ENCODE measurements at places on chromosomes 6 and 20.

DNA sequence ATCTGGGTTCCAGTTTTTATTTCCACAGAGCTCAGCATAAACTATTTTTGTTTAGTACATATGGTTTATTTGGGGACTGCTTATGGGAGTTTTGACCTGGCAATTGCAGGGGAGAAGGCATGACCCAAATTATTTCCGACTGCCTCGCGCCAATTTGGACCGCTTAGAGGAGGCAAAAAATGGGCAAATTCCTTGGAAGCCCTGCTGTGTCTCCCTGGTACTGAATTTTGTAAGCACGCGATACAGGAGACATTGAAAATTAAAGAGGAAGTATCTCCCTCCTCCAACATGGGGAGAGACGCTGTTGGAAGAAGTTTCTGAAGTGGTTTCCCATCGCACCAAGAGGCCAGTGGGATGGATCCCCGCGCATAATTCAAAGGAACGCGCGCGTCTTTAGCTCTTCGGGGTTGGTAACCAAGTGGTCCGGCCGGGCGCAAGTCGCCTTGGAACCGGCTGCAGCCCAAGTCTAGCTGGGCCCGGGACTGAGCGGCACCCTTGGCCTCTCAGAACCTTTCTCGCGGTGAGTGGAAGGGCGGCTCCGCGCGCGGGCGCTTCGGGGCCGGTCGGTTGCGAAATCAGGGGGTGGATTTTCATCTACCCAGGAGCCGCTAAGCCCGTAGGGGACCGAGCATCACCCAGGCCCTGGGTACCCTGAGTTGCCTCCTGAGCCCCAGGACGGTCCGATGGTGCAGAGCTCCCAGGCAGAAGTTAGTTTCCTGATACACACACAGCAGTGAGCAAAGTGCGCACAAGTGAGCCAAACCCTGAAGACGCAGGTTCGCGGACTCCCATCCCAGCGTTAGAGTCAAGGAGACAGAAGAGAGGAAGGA lies 6.2 kb downstream of the NKX2-2 start:
- DNase-seq, result no peak

DNA sequence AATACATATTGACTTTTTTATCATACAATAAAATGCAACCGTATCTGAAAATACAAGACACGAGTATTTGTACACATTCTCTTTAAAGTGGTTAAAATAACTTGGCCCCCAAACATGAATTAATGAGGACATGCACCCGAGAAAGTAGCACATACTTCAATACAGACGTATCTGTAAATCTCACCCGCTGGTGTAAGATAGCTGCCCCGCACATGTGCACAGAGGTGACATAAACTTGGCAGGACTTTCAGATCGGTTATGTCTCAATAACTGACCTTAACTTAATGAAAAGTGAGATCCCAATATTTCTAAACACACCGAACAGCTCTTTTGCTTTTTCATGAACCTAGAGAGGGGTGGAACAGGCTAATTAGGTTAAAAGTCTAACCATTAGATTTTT lies 91.5 kb upstream of the RPS6KA2 start:
- no peak for DNase-seq

DNA sequence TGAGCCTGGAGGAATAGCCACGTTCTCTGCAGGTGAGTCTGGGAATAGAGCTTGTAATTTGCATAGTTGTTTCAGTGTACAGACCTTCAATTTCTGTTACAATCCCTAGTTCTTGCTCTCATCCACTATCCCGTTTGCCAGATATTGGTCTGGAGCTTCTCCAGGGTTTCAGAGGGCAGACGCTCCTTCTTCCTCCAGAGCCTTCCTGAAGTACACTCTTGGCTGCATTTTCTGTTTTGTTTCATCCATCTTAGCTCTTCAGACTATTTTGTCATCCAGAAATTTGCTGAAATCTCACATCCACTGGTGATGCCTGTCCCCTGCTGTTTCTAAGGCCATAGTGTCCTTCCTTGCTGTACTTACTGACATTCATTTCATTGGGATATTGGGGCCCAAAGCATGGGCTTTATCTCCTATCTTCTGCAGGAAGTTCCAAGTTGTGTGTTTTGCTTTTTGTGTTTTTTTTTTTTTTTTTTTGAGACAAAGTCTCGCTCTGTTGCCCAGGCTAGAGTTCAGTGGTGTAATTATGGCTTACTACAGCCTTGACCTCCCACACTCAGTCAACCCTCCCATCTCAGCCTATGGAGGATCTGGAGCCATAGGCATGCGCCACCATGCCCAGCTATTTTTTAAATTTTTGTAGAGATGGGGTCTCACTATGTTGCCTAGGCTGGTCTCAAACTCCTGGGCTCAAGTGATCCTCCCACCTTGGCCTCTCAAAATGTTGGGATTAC lies 18.7 kb downstream of the CDS2 start:
- DNase-seq, result no peak

GRCh38 chr20:59636766-59637370 lies 32.5 kb downstream of the PHACTR3 start:
- no peak for DNase-seq

DNA sequence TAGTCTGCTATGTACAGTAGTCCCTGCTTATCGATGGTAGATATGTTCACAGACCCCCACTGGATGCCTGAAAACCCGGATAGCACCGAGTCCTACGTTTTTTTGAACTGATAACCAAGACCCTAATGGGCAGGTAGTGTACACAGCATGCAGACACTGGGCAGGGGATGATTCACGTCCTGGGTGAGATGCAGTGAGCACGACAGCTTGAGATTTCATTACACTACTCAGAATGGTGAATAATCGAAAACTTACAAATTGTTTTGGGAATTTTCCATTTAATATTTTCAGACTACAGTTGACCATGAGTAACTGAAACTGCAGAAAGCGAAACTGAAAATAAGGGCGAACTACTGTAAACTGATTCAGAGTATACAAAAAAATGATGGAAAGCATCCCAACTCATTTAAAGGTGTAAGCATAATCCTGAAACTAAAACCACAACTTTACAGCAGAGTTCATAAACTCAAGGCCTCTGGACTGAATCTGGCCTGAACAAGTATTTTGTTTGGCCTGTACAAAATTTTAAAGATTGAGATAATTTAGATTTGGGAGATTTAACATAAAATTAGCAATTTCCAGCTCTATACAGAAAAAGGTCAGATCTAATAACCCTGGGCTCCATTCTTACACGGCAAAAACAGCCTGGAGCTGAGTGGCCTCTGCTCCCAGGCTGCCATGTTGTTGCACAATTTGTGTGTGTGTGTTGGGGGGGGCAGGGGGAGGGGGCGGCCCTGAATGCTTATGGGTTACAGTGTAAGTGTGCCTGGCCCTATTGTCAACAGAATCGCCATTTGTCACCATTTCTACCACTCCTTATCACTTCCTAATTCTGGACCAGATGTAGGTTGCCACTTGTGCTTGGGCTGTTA lies 34.9 kb downstream of the RNF24 start:
- DNase-seq, result peak; percentile 32

DNA sequence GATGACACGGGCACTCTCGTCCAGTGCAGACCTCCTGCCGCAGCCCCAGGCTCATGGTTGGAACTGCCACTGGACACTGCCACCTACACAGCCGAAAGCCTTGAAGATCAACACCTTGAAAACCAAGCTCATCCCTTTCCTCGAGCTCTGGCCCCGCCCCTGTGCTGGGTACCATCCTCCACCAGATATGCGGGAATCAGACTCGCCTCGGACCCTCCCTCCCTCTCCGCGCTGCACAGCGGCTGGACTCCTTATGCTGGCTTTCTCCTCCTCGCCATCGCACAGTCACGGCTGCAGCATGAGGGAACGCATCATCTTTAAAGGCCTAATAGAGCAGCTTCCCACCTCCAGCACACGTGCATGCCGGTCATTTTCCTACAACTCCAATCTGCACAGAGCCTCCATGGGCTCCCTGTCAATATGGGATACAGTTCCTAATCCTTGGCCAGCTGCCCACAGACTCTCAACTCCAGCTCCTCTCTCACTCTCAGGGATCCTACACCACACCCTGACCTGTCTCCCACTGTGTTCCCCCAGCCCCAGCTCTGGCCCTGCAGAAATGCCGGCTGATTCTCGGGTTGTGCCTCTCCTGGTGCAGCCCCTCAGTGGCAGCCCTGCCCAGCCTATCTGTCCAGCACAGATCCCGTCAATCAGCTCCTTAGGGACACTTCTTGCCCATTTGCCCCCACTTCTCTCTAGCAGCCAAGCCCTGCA lies 23.2 kb downstream of the TXNDC5 start:
- DNase-seq, result no peak

DNA sequence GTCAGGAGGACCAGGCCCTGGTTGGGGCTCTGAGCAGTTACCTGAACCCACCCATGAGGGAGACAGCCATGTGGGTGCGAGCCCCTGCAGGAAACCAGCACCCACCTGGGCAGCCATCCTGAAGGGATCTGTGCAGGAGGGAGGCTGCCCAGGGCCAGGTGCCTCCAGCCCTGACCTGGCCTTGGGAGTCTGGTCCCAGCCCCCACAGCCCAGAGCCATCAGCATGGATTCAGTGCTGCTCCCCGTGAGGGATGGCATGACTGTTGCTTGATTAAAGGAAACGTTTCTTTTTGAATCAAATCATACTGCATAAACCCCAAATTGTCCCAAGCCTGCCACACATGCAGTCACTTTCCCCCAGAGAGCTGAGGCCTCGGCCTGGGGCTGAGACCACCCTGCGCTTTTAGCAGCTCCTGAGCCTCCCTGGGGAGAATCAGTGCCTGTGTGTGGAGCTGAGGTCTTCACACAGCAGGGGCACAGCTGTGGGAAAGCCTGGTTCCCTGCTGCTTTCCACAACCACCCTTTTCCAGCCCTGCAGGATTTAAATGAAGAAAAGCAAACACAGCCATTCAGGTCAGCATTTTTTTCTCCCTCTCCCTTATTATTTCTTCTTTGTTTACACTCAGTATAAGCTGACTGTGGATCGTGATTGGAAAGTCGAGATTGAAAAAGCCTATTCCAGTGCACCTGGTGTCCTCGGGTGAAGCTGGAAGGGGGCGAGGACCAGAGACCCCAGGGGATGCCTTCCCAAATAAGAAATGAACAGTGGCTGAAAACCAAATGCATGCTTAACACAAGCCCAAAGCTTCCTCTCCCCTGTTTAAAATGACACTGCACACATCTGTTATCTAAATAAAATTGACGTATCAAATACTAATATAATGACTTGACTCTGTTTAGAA lies 283.9 kb downstream of the SMOC2 start:
- no peak for DNase-seq

DNA sequence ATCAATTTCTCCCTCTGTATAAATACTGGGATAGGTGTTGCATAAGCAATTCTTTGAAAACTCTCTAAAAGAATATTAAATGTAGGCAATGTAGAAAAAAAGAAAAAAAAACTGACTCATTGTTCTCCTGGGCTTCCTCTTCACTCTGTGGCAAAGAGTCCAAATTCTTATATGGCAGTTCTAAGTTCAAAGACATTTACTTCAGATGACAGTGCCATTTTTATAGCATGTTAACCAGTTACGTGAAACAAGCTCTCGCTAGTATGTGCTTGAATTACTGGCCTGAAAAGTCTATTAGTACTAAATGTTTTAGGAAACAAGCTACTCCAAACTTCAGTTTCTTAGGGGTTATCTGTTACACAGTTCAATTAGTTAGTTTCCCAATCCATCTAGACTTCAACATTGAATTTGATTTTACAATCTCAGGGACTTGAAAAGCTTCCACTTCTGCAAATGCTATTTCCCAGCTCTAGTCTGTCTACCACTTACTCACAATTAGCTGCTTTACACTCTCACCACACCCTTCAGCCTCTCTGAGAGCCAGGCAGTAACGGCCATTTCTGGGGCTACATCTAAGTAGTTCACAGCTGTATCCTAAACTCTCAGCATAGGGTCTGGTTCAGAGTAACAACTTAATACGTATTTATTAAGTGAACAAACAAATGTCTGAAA lies 100.4 kb downstream of the OGFRL1 start:
- DNase-seq, result no peak

DNA sequence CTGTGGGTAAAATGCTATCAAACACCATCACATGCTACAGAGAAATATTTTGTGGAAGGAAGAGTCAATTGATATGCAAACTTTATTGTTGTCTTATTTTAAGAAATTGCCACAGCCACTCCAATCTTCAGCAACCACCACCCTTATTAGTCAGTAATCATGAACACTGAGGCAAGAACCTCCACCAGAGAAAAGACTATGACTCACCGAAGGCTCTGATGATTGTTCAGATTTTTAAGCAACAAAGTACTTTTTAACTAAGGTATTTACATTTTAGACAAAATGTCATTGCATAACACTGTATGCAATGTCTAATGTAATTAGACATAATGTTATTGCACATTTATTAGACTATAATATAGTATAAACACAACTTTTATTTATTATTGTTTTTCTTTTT lies 26.2 kb upstream of the MMP24 start:
- peak; percentile 31 for DNase-seq

- peak; percentile 87 for DNase-seq
These were observed 15.7 kb upstream of the POU5F1 start for GRCh38 chr6:31186052-31186734.

DNA sequence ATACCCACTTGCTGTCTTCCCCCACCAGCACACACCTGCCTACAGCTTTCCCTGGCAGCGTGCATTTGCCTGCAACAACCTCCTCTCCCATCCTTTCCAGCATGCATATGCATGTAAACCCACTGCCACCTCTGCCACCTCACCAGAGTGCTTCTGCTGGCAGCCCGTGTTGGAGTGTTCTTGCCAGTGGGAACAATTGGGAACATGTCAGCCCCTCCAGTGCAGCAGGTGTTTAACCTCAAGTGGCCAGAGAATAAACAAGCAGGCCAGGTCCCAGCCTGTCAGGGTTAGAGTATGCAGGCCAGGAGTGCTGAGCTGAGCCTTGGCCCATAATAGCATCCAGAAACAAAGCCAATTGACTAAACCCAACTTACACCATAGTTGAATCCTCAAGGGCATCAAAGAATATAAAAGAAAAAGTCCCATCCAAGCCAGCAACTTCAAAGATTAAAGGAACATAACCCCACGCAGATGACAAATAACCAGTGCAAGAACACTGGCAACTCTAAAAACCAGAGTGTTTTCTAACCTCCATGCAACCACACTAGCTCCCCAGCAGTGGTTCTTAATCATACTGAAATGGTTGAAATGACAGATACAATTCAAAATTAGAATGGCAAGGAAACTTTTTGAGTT lies 1212.1 kb upstream of the CITED2 start:
- DNase-seq, result no peak

- no peak for DNase-seq
These were observed 68.8 kb downstream of the PFDN4 start for GRCh38 chr20:54276577-54277169.

GRCh38 chr6:52416629-52417151 lies 3.5 kb upstream of the EFHC1 start:
- DNase-seq, result peak; percentile 73

- peak; percentile 55 for DNase-seq
These were observed 13.8 kb downstream of the ATXN1 start for GRCh38 chr6:16747232-16748024.

All from kidney glomerular epithelial cell (primary cell).